KBM-7 (cell line): ENCODE measurements at places on chromosomes 11 and 22.

DNA sequence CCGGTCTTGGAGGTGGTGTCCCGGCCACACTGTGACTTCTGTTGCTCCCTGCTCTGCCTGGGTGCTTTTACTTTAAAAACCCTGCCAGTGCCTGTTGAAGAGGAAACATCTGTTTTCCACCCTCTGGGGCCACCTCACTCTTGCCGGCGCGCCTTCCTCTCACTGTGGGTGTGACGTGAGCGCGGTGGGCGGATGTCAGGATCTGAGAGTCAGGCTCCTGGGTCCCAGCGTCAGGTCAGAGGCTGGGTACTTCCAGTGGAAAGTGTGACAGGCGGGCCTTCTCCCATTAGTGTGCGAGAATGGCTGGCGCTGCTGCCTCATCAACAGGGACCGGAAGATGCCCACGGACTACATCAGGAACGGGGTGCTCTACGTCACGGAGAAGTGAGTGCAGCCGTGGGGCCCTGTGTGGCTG is 54.2 kb downstream of the GRAMD4 start:
- DNase-seq, result peak; percentile 51

GRCh38 chr11:95435628-95436353 is 204.8 kb upstream of the SESN3 start:
- no peak for DNase-seq

DNA sequence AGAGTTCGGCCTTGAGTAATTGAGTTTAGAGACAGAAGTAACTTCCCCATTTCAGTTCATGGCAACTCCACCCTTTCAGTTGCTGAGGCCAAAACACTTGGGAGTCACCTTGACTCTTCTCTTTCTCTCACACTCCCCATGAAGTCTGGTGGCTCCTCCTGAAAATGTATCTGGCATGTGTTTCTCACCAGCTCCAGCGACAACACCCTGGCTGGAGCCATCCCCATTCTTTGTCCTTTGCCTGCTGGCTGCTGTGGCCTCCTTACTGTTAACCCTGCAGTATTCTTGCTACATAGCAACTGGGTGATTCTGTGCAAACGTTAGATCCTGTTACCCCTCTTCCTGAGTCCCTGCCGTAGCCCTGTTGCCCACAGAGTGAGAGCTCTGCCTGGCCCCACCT is 23.8 kb downstream of the SLC6A5 start:
- no peak for DNase-seq

- no peak for DNase-seq
These were observed 2.2 kb upstream of the OR52H1 start for GRCh38 chr11:5550440-5551095.
